ENCODE measurements at places on chromosomes 3 and 15.

- no peak for DNase-seq
Observed at GRCh38 chr3:56355570-56356185, 112.6 kb downstream of the ERC2 start.

DNA sequence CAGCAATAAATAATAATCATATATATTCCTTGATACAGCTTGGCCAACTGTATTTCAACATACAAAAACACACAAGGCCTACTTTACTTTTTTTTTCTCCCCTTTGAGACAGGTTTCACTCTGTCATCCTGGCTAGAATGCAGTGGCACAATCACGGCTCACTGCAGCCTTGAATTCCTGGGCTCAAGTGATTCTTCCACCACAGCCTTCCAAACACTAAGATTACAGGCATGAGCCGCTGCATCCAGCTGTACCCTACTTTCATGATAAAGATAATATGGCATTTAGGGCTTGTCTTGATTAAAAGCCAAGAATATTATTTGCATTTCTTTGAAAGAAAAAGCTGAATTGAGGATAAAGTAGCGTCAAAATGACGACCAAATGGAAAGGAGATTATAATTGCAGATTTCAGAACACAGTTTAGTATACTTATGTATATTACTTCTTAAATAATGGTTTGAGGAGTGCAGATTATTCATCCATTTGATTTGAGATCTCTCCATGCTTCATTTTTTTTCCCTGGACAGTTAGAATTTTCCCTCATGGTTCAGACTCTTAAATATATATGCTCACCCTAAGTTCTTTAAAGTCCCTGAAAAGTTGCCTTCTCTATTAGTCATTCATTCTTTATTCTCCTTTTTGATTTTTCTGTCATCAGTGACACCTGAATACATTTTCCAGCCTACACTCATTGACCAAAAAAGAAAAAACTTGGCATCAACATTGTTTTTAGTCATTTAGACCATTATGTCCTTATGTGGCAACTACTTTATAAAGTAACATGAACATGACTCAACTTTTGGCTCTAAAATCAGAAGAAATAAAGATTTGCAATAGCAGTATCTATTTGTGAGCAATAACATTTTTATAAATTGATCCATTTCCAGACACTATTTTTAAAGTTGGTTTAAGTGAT lies 48.5 kb upstream of the MLF1 start:
- no peak for DNase-seq

GRCh38 chr3:12138044-12138443 lies 20.7 kb downstream of the TIMP4 start:
- DNase-seq = no peak

- DNase-seq = no peak
Observed at GRCh38 chr15:82919231-82919886, 33.2 kb downstream of the HOMER2 start.

GRCh38 chr15:55183679-55184078 lies 13.1 kb downstream of the RSL24D1 start:
- DNase-seq = no peak

GRCh38 chr3:42001777-42002176 lies 39.9 kb upstream of the ULK4 start:
- DNase-seq = no peak

DNA sequence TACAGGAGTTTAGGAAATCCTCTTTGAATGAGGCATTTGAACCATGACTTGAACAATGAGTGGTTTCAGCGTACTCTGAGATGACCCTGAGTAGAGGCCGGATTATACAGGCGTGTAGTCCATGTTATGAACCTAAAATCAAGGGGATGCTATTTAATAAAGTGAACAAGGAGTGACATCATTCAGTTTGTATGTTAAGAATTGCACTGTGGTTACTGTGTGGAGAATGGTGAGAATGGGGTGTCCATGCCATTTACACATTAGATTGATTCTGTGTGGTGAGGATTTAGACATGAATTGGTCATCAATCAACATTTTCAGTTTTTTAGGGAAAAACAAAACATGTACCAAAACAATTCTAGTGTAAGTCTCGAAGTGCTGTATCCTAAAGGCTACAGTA lies 65.8 kb downstream of the TPRG1 start:
- DNase-seq = no peak

GRCh38 chr3:12946251-12946648 lies 104.9 kb upstream of the RPL32 start:
- DNase-seq = no peak

DNA sequence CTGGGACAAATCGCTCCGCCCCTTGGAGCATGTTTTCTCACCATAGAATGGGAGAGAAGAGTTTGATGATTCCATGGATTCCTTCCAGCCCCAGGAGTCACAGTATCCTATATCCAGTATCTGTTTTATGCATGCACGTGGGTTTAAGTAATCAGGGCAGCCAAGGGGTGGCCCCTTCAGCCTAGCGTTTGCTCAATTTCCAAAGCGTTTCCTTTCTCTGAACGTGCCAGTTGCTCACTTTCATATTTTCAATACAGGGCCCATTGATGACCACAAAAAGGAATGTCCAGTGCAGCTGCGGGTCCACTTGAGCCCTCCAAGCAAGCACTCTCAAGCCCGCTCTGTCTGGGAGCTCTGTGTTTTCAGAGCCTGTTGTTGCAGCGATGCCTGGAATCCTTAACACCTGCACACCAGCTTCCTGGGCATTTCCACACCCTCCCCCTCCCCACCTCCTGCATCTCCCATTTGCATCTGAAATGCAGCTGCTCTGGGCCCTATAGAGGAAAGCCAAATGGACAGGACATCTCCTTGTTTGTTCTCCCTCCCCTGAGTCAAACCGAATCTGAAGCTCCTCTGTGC lies 164.3 kb upstream of the LPP start:
- DNase-seq = no peak

DNA sequence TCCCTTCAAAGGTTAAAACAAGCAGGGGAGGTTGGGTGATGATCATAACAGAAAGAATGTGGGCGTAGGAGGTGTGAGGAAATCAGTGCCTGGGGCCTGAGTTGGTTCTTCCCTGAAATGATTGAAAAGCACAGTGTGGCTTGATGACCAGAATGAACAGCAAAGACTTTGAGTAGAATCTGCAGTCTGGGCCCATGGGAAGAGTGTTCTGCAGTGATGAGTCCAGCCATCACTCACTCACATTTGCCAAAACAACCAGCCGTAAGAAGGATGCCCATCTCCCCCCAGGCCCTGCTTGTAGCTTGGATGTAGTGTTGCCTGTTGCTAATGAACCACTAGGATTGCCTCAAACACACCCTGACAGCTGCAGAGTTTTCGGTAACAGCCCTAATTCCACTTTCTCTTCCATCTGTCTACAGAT lies 67.9 kb downstream of the VGLL3 start:
- DNase-seq = no peak

Measured in stimulated activated CD4-positive, alpha-beta T cell treated with anti-CD3 and anti-CD28 coated beads, TNF-alpha, amount 100 ng/mL, for 24 hours (primary cell).